Dermis blood vessel endothelial cell (primary cell): ENCODE measurements at places on chromosomes 4 and X. TPM values are rescaled to one million over a fixed set of nuclear protein-coding genes. Genes with fewer than 3 reads are reported as not detected.

Gene PABPC4L
- total RNA-seq, result 0.56 and 1.0 TPM in 2 replicates

Gene DGAT2L6
- not detected in 2 replicates for total RNA-seq

Gene ZNF185
- total RNA-seq, result 5.3 and 15.5 TPM in 2 replicates

Gene CUL4B
- total RNA-seq, result 39.3 and 92.6 TPM in 2 replicates

Gene SRPK3
- under 0.01 and 0.05 TPM in 2 replicates for total RNA-seq

Gene FGA
- total RNA-seq, result not detected in 2 replicates

Gene NMU
- total RNA-seq, result 0.23 TPM in 1 of 2 replicates, not detected in the other

Gene ARX
- not detected in 2 replicates for total RNA-seq

Gene TBC1D25
- 7.8 and 11.6 TPM in 2 replicates for total RNA-seq

Gene ADD1
- 168 and 270 TPM in 2 replicates for total RNA-seq

Gene SHROOM4
- 39.0 and 47.0 TPM in 2 replicates for total RNA-seq

Gene TRIM60
- total RNA-seq, result not detected in 2 replicates

Gene TBX22
- total RNA-seq, result not detected in 2 replicates

Gene NCAPG
- total RNA-seq, result 16.2 and 78.7 TPM in 2 replicates

Gene RGN
- total RNA-seq, result 0.34 and 0.42 TPM in 2 replicates
